ENCODE measurements at places on chromosomes 1 and 21.

GRCh38 chr1:226882631-226883409 is 12.4 kb downstream of the PSEN2 start:
- DNase-seq: peak; percentile 60

DNA sequence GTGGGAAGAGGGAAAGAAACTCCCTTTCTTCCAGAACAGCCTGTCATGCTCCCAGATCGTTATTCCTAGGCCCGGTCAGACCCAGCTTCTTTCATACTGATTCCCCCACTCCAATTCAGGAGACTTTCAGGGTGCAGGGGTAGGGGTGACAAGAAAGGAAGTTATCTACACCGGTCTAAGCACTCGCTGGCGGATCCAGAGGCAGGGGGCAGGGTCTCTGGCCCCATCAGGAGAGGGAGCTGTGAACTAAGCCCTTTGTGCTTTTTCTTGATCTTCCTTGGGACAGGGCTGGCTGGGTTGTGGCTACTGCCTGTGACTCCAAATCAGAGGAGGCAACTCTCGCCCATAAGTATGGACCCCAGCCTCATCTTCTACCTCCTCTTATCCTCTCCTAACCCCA is 44.3 kb downstream of the NEK2 start:
- no peak for DNase-seq

DNA sequence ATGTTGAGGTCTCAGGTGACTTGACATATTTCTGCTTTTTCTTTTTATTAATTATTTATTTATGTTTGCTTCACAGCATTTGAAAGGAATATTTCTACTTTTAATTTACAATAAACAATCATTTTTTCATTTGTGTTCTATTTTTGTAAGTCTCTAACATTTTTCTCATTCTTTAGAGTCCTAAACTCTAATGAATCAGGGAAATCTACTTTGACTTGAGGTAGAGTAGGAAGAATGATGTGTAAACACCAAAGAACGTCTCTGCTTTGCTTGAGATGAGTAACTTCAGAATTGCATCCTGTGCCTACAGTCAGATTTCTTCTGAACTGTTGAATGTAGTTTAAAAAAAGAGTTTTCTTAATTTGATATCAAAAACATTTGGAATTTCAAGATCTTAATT is 65.2 kb downstream of the CNST start:
- no peak for DNase-seq

GRCh38 chr1:32702599-32703478 is at the start of gene SYNC:
TSS of gene SYNC (minus strand) at chr1:32702770. CDS start at chr1:32702660, 110 bp downstream.
- no peak for DNase-seq

GRCh38 chr1:38958967-38959366 is 17.3 kb upstream of the RHBDL2 start:
- no peak for DNase-seq

GRCh38 chr1:205014783-205015182 is 28.2 kb upstream of the CNTN2 start:
- no peak for DNase-seq

GRCh38 chr1:35570589-35571137 is 2.5 kb upstream of the TFAP2E start:
- DNase-seq: no peak

DNA sequence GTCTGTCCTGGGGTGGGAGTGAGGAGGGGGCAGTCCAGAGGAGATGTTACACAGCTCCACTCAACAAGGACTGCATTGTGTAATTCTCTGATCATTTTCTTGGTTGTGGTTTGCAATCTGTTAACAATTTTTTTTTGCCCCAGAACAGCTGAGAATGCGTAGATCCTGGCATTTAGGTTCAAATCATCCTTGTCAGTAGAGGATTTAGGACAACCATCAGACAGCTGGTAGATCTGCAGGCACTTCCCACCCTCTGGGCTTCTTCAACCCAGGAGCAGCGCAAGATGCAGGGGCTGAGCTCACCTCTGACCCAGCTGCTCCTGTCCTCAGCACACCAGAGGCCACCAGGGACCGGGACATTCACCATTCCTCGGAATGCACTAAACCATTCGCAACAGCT is 13.5 kb downstream of the BCAR3 start:
- DNase-seq: no peak

GRCh38 chr1:30847358-30847972 is 61.1 kb downstream of the SDC3 start:
- DNase-seq: no peak

GRCh38 chr1:155044812-155045657 is 6.1 kb upstream of the ADAM15 start:
- DNase-seq: peak; percentile 50

DNA sequence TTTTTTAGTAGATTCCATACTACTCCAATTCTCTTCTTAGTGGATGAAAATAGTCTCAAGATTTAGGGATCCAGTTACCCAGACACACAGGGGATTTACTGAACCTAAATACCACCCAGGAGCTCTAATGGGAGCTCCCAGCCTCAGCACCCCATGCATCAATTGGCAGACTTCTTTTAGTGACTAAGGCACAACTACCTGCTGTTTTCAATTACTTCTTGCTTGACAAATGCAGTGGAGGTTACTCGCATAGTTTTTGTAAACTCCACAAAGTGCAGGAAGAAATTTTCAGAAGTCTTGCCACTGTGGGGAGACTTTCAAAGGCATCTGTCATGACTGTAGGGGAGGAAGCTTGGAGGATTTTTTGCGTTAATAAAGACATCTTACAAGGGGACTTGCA is 35.5 kb upstream of the MAP10 start:
- no peak for DNase-seq

GRCh38 chr21:45963232-45963570 is 18.4 kb upstream of the COL6A1 start:
- no peak for DNase-seq

DNA sequence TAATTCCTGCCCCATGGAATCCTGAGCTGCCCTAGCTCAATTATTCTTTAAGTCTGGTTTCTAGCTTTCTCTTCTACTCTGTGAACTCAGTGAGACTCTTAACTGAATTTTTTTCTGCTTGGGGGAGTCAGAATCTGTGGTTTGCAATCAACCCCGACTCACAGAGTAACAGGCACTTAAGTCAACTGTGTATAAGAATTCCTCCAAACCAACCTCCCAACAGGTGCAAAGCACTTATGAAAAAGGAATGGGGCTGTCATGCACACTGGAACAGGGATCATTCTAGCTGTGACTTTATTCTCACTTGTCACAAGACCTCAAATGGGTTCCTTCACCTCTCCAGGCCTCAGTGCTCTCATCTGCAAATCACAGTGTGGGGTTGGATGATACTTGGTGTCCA is 60.3 kb upstream of the SYT6 start:
- no peak for DNase-seq

GRCh38 chr1:91779548-91780021 is 106.4 kb downstream of the TGFBR3 start:
- no peak for DNase-seq

GRCh38 chr21:46352164-46352515 is 28.2 kb downstream of the PCNT start:
- no peak for DNase-seq

DNA sequence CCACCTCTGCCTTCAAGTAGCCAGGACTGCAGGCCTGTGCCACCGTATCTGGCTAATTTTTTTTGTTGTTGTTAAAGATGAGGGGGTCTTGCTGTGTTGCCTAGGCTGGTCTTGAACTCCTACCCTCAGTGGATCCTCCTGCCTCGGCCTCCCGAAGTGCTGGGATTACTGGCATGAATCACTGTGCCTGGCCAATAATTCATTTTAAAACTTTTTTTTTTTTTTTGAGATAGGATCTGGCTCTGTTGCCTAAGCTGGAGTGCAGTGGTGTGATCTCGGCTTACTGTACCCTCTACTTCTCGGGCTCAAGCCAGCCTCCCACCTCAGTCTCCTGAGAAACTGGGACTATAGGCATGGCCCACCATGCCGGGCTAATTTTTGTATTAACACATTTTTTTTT is 3.5 kb downstream of the CDC73 start:
- DNase-seq: no peak

- peak; percentile 51 for DNase-seq
Observed at GRCh38 chr1:37323486-37324377, 150.6 kb upstream of the ZC3H12A start.

GRCh38 chr1:25469177-25469576 is 38.5 kb downstream of the MACO1 start:
- DNase-seq: no peak

DNA sequence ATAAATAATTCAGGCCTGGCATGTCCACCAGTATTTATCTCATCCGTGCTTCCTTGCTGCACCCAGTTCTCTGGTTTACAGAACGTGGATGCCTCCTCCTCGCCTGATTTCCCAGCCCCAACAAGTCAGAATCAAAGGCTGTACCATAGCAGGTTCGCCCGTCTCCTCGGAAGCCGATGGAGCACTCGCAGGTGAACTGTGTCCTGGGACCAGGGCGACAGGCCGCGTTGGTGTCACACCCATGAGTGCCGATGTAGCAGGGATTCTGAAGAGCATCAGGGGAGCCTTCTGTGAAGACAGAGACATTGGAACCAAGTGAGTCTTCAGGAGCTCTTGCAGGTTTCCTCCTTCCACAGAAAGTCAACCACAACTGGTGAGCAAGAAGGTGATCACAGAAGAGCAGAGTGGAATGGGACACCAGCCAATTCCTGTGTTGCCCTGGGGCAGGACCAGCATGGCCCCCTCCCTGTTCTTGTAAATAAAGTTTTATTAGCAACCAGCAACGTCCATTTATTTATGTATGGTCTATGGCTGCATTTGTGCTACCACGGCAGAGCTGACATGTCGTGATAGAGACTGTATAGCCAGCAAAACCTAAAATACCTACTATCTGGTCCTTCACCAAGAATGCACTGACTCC is 40.8 kb downstream of the NID1 start:
- no peak for DNase-seq

GRCh38 chr1:13619909-13620308 is 36.3 kb downstream of the PDPN start:
- no peak for DNase-seq

- no peak for DNase-seq
Observed at GRCh38 chr1:217585577-217585976, 45.3 kb downstream of the GPATCH2 start.

- no peak for DNase-seq
Observed at GRCh38 chr1:2233468-2233867, 5.3 kb downstream of the SKI start.

DNA sequence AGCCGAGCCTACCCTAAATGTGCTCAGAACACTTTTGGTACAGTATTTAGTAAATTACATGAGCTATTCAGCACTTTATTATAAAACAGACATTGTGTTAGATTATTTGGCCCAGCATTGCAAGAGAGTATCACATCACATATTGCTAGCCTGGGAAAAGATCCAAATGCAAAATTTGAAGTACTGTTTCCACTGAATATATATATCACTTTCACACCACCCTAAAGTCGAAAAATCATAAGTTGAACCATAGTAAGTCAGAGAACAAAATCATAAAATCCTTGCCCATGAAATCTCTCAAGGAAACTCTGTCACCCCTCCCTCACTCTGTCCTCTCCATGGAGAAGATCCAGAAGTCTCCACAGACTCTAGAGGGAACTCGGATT is 33.1 kb downstream of the RGS8 start:
- no peak for DNase-seq

DNA sequence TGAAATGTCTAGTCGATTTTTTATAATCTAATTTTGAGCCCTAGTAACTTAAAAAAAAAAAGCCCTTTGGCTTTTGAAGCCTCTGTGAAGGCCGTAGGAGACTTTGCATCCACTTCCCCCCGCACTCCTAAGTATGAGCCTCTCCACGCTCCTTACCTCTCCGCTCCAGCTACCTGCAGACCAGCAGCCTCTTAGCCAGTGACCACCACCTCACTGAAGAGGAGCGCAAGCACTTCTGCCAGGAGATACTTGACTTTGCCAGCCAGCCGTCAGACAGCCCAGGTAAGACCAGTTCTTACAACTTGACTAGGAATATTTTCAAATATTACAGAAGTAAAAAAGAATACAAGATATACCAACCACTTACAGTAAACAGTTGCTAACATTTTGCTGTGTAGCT is 27.4 kb upstream of the PWP2 start:
- DNase-seq: no peak

GRCh38 chr1:4121834-4122512 is 221.9 kb upstream of the C1orf174 start:
- no peak for DNase-seq

DNA sequence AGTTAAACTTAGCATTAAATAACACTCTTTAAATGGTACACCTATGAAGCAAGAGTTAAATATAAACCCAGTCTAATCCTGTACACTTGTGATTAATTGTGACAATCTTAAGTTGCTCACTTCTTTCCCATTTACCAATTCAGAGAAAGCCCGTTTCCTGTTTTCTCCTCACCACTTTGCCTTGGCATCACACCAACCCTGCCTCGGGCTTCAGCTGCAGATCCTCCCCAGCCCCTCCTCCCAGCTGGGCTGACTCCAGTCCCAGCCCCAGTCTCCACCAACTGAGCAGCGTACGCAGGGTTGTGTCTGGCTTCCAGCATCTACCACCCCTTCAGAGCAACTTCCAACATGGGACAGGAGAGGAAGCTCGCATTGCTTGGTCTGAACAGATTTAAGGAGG is 4.1 kb downstream of the PYCR2 start:
- DNase-seq: no peak

GRCh38 chr1:62178372-62178771 is 16.3 kb upstream of the L1TD1 start:
- no peak for DNase-seq

- DNase-seq: no peak
Observed at GRCh38 chr1:169945181-169945580, 51.5 kb upstream of the SCYL3 start.

- DNase-seq: no peak
Observed at GRCh38 chr1:17404034-17404684, 32.2 kb downstream of the PADI6 start.

GRCh38 chr1:228497817-228498216 is 10.6 kb downstream of the RNF187 start:
- DNase-seq: no peak

- no peak for DNase-seq
Observed at GRCh38 chr1:109818271-109818987, 54.7 kb upstream of the EPS8L3 start.

GRCh38 chr1:157088607-157089006 is 11.0 kb downstream of the ETV3L start:
- no peak for DNase-seq

- DNase-seq: no peak
Observed at GRCh38 chr1:23283667-23284602, 60.1 kb downstream of the HNRNPR start.

DNA sequence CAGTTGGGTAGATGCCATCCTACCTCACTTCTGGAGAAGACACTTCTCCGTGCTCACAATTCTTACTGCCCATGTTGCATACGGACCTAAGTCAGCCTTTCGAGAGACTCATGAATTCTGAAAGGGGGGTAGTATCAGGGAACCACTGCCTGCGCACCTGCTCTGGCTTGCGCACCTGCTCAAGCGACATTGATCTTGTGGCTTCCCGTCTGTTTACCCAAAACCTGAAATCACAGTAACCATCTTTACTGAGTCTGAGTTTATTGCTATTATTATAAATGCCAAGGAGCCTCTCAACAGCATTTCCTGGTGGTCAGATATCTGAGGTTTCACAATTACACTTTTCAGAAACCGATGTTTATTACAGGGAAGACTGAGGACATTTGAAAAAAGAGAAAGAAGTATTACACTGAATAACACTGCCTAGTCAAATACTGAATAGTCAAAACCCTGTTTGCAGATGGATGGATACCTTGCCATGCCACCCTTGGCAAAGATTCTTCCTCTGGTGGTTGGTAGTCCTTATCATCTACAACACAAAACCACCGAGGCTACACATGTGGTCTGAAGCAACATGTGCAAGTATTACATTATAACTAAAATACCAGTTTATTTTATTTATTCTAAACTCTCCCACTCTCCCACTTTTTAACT is 208.7 kb downstream of the SIPA1L2 start:
- no peak for DNase-seq
